A549 treated with CpdA at 1 μM for 4 hours (cell line): ENCODE measurements at places on chromosomes 6 and 20. TPM values are rescaled to one million over a fixed set of nuclear protein-coding genes. Genes with fewer than 3 reads are reported as not detected.

Gene BPIFB4
- total RNA-seq = not detected in 5 replicates

Gene PROKR2
- total RNA-seq = not detected in 5 replicates

Gene SSTR4
- total RNA-seq = not detected in 5 replicates

Gene CNKSR3
- 4.9 to 5.9 TPM (median 5.4 TPM) in 5 replicates for total RNA-seq

Gene ACTL10
- total RNA-seq = 0.02 TPM in 1 of 5 replicates, not detected in the others

Gene BPIFA3
- not detected in 5 replicates for total RNA-seq

Gene MYH7B
- 0.02 to 0.20 TPM (median 0.06 TPM) in 4 of 5 replicates, not detected in the other for total RNA-seq

Gene FNDC11
- 0.09 to 0.30 TPM (median 0.24 TPM) in 4 of 5 replicates, not detected in the other for total RNA-seq
